ENCODE measurements at places on chromosomes 12 and 14.

GRCh38 chr14:87833026-87833425, 160.0 kb downstream of the GALC start:
- no peak for DNase-seq

GRCh38 chr14:48974994-48975393, 611.2 kb downstream of the RPS29 start:
- DNase-seq, result no peak

DNA sequence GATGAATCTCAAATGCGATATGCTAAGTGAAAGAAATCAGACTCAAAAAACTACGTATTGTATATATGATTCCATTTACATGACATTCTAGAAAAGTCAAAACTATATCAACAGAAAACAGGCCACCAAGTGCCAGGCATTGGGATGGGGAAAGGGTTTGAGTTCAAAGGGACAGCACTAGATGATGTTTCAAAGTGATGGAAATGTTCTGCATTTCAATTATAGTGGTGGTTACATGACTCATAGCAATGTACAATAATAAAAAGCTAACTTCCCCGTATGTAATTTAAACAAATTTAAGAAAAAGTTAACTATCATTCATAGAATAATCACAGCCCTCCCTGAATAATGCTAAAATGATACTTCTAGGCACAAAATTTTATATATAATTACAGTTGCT, 13.5 kb downstream of the HECTD1 start:
- DNase-seq, result no peak

GRCh38 chr14:72500234-72500838, 393.6 kb downstream of the DPF3 start:
- no peak for DNase-seq

- peak; percentile 49 for DNase-seq
Observed at GRCh38 chr12:100964028-100964427, 169.5 kb downstream of the ANO4 start.

- DNase-seq, result no peak
Observed at GRCh38 chr12:106249411-106250135, 1.8 kb upstream of the CKAP4 start.

GRCh38 chr12:124420041-124420995, 125.4 kb downstream of the RFLNA start:
- DNase-seq, result no peak

DNA sequence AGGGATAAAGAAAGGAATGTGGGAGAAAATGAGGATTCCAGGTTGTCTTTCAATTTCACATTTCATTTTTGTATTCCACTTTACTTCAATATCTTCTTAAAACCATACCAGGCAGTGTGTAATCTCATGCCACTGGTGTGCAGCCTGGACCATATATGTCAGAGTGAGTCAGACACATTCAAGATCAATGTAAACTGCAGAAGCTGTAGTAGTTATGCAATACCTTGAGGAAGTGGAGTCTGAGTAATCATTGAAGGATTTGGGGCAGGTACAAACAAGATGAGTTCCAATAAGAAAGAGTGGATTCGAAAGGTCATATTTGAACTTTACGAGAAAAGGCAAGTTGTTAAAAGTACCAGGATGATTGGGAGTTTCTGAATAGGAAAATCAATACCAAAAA, 14.1 kb downstream of the PLCZ1 start:
- DNase-seq, result peak; percentile 6

DNA sequence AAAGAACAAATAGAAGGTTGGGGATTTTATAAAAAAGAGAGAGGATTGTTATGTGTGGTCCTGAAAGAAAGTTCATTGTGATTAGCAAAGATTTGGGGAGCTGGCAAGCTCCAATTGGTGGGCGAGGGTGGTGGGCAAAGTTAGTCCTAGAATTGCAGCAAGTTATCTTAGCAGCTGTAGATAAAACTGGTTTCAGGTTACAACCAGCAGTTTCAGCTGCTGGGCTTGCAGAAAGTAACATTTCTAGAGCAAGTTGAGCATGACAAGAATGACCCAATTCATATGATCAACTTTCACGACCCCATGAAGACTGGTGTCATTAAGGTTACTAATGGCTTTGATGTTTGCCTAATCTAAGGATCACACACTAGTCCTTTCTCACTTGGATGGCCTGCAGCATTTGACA, 177.9 kb upstream of the NUDT4 start:
- DNase-seq, result no peak

GRCh38 chr12:6088921-6089747, 35.3 kb downstream of the VWF start:
- DNase-seq, result no peak

GRCh38 chr12:122687086-122687485, 16.1 kb downstream of the HCAR2 start:
- no peak for DNase-seq

DNA sequence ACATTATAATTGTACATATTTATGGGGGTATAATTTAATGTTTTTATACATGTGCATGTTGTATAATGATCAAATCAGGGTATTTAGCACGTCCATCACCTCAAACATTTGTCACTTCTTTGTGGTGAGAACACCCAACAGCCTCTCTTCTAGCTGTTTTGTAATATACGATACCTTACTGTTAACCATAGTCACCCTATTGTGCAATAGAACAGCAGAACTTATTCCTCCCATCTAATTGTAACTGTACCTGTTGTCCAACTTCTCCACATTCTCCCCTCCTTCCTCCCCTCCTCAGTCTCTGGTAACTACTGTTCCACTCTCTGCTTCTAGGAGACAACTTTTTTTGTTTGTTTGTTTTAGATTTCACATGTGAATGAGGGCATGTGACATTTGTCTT, 197.0 kb upstream of the PKP2 start:
- no peak for DNase-seq

DNA sequence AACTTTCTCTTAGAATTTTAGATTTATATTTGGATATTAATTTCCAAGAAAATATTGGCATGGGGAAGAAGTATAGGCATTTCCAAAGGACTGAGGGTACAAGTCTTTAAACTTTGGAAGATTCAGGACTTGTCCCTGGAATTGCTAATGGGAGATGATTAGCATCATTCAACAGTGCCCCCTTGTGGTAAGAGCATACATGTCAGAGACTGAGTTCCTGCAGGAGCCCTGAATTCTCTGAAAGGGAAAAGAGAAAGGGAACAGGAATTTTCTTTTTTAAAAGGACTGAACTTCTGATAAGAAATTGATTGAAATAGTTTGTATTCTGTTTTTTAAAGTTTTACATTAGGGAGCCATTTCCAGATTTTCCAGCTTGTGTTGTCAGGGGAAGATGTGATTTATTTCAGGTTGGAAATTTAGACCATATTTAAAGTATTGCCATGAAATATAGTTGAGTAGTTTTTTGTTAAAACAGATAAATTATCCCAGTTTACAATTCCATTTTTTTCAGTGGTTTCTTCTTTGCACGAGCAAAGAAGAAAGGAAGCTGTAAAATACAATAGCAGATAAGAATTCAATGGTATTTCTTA, 44.0 kb upstream of the REP15 start:
- peak; percentile 68 for DNase-seq

DNA sequence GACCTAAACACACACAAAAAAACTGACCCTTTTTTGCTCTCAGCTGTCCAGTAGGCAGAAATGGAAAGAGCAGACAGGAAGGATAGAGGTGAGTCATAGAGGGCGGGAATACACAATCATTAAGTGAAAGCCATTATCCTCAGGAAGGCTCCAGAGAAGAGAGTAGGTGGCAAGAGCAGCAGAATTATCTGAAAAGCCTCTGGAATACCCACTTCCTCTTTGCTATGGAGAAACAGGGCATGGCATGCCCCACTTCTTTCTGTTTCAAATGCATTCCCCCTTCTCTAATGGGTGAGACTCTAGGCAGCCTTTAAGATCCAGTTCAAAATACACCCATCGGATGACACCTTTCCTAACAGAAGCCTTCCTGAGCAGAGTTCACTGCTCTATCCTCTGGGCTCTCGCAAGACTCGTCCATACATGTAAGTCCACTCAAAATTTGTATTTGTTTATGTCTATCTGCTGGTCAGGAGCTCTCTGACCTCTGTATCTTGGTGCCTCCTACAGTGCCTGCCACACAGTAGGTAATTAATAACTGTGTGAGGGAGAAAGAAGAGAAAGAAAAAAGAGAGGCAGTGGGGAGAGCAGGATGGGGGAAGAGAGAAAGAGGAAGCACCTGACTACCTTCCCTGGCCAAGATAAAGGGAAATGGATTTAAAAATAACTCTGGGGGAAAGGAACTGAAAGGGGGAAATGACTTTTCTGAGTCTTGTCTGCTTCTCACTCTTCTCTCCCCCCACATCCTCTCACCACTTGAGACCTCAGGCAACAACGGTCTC, 8.5 kb downstream of the KLHL33 start:
- DNase-seq, result no peak

DNA sequence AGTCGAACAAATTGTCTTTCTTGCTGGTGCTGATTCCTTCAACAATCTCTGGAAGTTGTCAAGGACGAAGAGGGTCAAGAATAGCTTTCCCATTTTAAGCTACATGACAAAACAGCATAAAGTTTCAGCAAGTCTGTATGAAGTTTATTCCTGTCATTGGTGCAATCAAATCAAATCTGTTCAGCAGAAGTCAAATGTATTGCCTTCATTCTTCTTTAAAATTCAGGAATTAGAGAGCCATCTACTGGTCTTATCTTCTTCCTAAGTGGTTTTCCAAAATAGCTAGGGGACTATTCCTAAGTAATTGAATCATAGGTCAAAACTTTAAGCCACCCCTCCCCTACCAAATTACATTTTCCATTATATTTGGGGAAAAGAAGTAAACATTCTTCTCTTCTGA, 990.2 kb downstream of the GALC start:
- no peak for DNase-seq

GRCh38 chr14:83255727-83256090, 1722.1 kb upstream of the SEL1L start:
- no peak for DNase-seq

- no peak for DNase-seq
Observed at GRCh38 chr12:54390668-54391551, 6.4 kb upstream of the ZNF385A start.

GRCh38 chr12:12088147-12088546, 17.4 kb downstream of the BCL2L14 start:
- DNase-seq, result no peak

DNA sequence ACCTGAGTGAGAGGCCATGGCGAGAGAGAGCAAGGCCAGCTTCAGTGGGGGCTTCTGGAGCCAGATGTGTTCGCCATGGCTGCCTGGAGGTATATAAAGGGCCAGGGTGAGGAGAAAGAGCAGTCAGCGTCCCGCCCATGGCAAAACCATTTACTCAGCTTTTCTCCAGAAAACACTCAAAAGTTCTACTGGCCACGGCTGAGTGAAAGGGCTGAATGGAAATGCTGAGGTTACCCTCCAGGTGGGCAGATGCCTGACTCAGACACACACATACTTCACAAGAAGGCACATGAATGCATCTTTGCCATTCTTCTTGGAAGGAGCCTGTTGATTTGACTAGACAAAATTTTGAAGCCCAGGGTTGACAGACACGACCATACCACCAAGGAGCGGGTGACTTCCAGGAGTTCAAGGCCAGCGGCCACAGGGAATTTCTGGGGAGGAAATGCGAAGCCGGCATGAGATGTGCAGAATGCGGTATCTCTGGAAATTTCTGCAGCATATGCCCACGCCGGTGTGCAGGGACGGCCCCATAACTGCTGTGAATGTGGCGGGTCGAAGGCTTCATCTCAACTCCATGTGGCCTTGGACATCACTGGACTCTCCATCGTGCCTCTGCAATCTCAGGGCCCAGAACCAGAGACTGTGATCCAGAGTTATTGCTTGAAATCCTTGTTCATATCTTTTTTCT, at the start of gene IL31:
Gene IL31 (minus strand): TSS at position 67 of the 691 bp plus-strand sequence. CDS start 49 bp downstream, at position 18.
- DNase-seq, result no peak

- DNase-seq, result no peak
Observed at GRCh38 chr14:42429401-42429800, 822.7 kb downstream of the LRFN5 start.

- no peak for DNase-seq
Observed at GRCh38 chr12:44247588-44247987, 411.7 kb downstream of the TMEM117 start.

DNA sequence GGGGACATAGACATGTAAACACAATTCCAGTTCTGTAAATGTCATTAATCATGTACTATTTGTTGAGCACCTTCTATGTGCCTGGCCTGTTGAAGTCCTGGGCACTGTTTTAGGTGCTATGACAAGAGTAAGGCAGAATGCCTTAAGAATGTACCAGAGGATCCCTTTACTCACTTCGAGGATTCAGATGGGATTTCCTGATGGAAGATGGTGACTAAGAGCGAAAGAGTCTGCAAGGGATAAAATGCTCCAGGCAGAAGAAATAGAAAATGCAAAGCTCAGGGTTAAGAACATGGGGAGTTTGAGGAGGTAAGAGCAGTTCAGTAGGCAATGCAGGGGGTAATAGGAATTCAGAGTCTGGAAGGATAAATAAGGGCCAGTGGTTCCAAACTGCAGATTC, 671.3 kb upstream of the TBX3 start:
- DNase-seq, result no peak
